ENCODE measurements at places on chromosomes 6 and 20.

DNA sequence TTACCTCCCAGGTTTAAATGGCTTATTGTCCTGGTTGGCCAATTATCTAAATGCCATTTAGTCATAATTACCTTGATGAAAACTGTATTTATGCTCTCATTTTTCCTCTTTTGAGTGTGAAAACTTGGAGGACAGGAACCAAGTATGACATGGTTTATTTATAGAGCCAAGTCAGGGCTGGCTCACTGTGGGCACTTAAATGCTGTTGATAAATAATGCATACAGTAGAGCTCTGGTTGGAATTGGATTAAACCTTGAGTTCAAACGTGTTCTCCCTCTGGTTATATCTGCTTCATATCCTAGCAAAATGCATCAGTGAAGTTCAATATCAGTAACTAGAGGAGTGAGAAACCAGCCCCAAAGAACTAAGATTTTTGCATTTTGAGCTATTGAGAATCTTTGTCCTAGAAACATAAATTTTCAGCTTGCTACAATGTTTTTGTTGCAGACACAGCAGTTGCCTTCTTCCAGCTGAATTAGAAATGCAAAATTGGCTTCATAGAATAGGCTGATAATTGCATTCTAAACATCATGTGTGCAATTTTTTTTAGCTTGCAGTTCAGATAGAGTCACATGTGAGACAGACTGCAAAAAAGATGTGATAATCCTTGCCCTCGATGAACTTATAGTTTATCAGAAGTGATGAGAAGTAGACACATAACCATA is 255.8 kb downstream of the BTBD3 start:
- DNase-seq, result no peak

GRCh38 chr20:6637160-6637579 is 130.3 kb upstream of the BMP2 start:
- DNase-seq, result no peak

DNA sequence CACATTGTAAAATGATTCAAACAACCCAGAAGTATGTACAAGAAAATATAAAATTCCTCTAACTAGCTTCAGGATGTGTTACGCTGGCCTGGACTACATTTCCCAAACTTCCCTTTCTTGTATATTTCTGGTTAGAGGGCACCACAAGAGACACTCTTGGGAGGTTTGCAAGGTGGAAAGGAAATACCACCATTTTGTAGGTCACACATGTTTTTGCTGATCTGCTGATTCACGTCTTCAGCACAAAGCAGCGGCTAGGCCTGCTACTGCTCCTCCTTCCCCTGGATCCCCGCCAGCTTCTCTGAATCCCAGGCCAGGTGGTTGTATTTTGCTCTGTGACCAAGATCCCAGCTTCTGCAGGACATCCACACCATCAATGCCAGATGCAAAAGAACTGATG is 104.2 kb downstream of the AGPAT4 start:
- no peak for DNase-seq

- no peak for DNase-seq
Observed at GRCh38 chr20:62804021-62804626, 511 bp upstream of the OGFR start.

DNA sequence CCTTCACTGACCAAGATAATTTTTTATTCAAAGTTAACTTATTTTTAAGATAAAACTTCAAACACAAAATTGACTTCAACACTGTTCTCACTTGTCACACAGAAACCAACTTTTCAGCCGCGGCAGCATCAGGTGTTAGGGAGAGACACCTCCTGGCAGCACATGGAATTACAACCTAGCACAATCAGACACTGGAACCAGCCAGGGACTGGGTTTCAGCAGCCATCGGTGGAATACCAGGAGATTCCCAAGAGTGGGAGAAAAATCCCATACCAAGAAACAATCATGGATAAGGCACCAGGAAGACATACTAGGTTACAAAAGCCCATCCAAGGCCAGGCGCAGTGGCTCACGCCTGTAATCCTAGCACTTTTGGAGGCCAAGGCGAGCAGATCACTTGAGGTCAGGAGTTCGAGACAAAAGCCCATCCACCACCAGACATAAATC is 70.0 kb downstream of the SNX5 start:
- DNase-seq, result peak; percentile 30

GRCh38 chr20:61930776-61931475 is 134.8 kb downstream of the TAF4 start:
- DNase-seq, result no peak

DNA sequence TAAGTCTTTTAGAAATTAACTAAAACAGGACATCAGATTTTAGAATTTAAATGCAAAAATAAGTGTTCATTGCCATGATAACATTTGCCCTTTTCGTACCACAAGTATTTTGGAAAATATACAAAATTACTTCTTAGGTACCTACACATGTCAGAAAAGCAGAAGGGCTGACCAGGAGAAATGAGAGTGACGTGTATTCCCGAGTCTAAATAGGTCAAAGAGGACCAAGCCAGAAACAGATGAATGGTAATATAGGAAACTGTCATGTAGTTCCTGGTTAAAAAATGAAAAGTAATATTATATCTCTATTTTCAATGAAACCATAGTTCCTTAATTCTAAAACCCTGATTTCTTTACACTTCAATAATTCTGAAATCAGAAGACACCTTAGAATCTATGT is 126.2 kb downstream of the IPCEF1 start:
- DNase-seq, result no peak

DNA sequence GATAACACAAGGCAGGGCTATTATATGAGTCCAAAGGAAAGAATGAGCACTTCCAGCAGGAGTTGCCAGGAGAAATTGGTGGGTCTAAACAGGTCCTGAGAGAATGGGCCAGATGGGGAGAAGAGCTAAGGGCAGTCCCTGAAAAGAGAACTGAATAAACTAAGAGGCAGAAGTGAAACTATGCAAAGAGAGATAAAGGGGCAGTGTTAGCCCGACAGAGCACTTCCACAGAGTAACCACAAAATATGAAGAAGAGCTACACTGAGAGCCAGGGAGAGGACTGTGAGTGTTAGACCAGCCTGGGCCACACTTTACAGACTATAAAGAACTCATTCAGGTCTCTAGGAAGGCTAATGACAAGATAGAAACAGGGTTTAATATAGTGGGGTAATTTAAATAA is 43.8 kb downstream of the RALGAPA2 start:
- no peak for DNase-seq

GRCh38 chr6:143615785-143616184 is 62.0 kb upstream of the PHACTR2 start:
- no peak for DNase-seq

DNA sequence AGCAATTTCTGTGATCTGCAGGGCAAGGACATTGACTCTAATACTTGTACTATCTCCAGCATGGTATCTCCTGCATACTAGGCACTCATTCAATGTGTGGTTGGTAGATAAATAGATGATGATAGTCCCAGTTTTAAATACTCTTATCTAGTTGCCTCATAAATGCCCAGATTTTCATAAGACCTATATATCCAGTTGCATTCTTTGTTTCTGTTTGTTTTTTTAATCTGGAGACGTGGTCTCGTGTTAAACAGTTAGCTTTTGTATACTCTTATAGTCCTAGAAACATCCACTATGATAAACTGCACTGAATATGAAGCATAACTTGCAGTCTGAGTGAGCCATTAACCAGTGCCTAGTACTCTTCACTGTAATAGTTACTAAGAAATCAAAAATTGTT is 35.5 kb upstream of the SUMO4 start:
- no peak for DNase-seq

DNA sequence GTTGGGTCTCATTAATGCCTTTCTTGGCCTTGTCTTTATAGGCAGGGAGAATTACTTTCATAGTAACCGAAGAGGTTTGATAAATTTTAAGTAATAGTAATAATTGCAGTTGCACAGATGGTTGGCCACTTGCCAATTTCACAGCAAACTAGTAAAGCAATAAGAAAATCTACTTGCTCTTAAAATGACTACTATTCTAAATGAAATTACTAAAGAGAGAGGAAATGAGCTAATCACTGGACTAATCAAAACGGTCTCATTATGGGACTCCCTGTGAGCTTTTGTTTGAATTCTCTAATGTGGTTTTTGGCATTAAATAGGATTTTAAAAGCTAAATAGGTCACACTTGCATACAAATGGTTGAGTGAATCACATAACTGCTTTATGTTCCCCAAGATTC is 227.4 kb upstream of the PLN start:
- DNase-seq, result no peak

DNA sequence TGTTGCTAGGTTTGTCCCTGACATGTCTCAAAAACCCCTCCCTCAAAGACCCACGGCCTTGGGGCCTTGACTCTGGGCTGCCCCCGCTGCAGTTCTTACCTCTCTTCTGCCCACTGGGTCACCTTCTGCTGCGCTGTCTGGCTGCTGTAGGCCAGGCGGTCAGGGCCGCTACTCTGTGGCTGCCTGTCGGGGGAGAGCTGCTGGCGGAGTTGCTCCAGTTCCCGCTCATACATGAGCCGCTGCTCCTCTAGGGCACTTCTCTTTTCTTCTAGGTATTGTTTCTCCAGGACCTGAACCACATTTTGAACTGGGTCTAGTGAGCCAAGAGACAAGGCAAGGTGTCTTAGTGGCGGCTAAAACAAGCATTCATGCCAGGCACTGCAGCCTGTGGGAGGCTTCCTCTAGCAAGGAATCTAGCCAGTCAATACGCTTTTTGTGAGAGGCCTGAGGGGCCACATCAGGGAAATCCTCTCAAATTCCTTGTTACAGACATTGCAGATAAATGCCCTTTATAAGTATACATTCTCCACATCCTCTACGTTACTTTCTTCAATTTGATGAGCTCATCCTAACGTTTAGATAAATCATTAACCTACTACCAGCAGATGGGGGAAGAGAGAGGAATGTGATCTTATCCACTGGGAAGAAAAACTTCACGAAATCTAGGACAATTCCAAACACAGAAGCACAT is 110.3 kb upstream of the NUP153 start:
- DNase-seq, result no peak

DNA sequence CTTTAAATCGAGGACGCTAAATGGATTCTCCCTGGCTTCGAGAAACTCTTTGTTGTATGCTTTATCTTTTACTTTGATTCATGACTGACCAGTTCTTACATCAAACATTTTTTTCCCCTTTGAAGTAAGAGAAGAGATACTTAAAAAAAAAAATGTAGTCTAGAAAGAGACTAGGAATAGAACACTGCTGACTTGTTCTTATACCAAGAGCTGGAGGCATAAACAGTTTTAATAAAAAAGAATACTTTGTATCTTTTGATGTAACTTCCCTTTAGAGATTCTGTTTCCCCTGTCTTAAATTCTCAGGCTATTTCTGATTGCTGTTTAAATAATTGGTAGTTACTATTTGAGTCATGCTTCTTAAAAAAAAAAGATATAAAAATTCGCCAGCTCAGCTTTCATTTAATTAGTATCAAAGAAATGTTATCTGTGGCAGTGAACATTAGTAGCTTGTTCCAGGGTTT is 4.8 kb downstream of the ASXL1 start:
- DNase-seq, result no peak

DNA sequence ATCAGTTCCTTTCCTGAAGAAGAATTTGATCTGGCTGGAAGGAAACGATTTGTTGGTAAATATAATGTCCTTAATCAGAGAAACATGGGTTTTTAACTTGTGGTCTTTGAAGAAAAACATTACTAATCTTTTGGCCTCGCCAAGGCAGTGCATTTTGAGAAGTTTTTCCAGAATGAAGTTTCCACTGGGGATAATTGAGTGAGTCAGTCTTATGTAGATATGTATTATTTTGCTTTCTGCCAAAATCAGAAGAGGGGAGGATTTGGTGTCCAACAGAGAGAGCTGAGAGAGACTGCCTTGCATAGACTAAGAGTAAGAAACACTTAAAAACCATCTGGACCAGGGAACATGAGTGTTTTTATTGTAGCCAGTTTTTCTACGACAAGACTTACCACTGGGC is 79.9 kb downstream of the FNDC1 start:
- DNase-seq, result no peak

- peak; percentile 93 for DNase-seq
Observed at GRCh38 chr20:63641792-63642523, 11.3 kb downstream of the STMN3 start.

- DNase-seq, result no peak
Observed at GRCh38 chr6:111912904-111913303, 39.7 kb upstream of the FYN start.

- DNase-seq, result no peak
Observed at GRCh38 chr20:5116875-5117274, 2.9 kb downstream of the PCNA start.

- no peak for DNase-seq
Observed at GRCh38 chr6:127177923-127178231, 59.4 kb downstream of the RSPO3 start.

- DNase-seq, result no peak
Observed at GRCh38 chr6:83702749-83703148, 6.2 kb downstream of the SNAP91 start.

GRCh38 chr20:37347347-37347823 is 1.4 kb downstream of the SRC start:
- DNase-seq, result no peak

GRCh38 chr6:26270903-26271667 is 93.9 kb upstream of the BTN3A2 start:
- peak; percentile 47 for DNase-seq

DNA sequence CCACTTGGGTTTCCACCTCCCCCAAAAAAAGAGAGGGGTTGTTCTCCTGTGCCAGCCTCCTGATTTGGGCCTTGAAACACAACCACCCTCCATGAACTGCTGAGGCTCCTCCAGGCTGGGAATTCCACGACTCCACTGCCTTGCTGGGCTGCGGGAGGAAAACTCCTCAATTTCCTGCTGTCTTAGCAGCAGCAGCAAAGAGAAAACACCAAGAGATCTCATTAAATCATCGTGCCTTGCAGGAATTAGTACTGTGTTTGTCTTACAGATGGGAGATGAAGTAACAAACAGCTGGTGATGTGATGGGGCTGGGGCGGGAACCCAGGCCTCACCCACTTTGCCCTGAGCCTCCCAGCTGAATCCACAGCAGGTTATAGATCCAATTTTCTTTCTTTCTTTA is 29.0 kb downstream of the BPIFB1 start:
- DNase-seq, result no peak

DNA sequence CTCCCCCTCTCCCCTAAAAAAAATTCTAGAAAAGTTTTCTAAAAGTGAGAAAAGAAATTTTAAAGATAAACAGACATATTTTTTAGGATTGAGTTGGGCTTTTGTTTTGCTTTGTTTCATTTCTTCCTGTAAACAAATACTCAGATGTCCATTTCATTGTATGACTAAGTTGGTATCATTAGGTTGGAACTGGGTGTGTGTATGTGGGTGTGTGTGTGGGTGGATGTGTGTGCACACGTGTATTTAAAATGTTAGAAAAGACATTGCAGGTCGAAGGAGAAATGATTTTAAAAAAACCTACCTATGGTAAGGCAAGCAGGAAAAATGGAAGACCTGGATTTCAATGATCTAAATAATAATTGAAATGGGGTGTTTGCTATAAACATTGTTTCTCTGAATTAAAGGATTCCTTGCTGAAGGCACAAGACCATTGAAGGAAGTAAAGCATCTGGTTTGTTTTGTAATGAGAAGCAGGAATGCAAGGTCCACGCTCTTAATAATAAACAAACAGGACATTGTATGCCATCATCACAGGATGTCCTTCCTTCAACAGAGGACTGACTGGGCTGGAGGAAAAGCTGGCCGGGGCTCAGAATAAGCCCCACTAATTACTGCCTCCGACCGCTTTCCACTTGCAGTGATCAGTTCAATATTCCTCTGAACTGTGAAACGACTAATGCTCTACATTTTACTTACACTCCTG is 996 bp upstream of the PRDM1 start:
- no peak for DNase-seq

GRCh38 chr20:40781327-40782042 is 92.4 kb upstream of the MAFB start:
- no peak for DNase-seq

Measured in stimulated activated CD8-positive, alpha-beta memory T cell treated with anti-CD3 and anti-CD28 coated beads, Interleukin-4, amount 100 ng/mL, for 24 hours (primary cell).